ENCODE measurements at places on chromosomes 12 and 14.

DNA sequence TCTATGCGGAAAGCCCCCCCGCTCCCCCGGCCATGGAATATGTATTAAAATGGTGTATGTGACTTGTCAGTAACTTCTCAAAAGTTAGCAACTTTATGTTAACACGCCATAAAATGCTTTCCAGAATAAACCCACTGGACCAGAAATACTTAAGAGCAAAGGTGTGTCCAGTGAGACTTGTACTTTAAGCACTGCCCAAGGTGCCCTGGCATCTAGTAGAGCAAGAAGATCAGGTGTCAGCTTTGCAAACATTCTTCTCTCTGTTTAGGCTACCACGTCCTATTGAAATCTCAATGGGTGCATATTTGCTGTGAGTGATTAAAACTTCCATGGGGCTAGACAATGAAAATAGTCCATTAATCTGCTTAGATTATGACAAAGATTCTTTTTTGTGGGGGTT lies 201.2 kb downstream of the ESR2 start:
- DNase-seq, result no peak

- DNase-seq, result no peak
These were observed 61.2 kb downstream of the BEGAIN start for GRCh38 chr14:100526057-100526456.

GRCh38 chr12:6295094-6295811 lies 15.2 kb upstream of the PLEKHG6 start:
- DNase-seq, result no peak

DNA sequence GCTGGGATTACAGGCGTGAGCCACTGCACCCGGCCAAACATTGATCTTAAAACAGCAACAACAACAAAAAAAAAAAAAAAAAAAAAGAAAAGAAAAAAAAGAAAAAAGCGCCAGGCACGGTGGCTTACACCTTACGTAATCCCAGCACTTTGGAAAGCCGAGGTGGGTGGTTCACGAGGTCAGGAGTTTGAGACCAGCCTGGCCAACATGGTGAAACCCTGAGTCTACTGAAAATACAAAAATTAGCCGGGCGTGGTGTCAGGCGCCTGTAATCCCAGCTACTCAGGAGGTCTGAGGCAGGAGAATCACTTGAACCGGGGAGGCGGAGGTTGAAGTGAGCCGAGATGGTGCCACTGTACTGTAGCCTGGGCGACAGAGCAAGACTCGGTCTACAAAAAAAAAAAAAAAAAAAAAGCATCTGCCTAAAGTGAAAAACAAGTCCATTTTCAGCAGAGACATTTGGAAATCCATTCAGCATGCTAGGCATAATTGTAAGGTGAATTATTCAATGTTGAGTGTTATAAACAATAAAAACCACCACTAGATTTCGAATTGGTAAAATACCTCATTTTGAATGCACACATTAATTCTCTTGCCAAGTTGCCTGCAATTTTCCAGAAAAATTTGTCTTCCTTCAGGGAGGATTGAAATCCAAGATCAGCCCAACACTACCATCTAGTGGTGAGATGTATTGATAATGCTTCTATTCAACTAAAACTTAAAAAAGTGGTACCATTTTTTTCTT lies 8.0 kb upstream of the CERS5 start:
- no peak for DNase-seq

DNA sequence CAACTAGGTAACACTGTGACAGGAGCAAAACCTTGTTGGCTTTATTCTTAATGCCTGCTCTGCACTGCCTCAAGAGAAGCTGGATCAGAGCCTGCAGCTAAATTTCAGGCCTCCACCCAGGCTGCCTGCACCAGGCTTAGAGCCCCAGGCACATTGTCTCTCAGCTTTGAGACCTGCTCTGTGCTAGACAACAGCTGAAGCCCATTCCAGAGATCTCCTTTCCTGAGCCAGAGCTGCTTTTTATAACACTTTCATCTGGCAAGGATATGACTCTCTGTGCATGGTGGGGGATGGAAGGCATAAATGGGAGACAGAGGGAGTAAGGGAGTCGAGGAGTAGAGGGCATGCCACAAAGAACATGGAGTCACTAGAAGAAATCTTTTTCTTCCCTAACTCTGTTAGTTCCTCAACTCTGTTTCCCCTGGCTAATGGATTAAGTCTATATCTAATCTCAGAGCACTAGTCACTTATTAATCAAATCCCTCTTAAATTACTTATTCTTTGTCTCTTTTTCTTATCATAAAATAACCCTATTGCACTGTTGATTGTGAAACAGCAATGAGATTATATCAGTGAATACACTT lies 27.1 kb upstream of the LUM start:
- no peak for DNase-seq

- no peak for DNase-seq
These were observed 64.2 kb upstream of the FOXN3 start for GRCh38 chr14:89481196-89481595.

GRCh38 chr12:50220363-50220995 lies 53.3 kb upstream of the CERS5 start:
- DNase-seq, result no peak
